Kidney epithelial cell (primary cell): ENCODE measurements at places on chromosomes 6 and 20. TPM values are rescaled to one million over a fixed set of nuclear protein-coding genes. Genes with fewer than 3 reads are reported as not detected.

Gene OR2W1
- total RNA-seq, result not detected in 2 replicates

Gene PLCB1
- total RNA-seq, result 2.7 and 5.1 TPM in 2 replicates

Gene TUBB2B
- total RNA-seq, result 287 and 316 TPM in 2 replicates

Gene PCSK2
- 0.04 and 0.21 TPM in 2 replicates for total RNA-seq

- no peak for DNase-seq
These were observed 100.6 kb downstream of the DCDC2 start for GRCh38 chr6:24257282-24257681.

GRCh38 chr6:41758641-41759035, 11.4 kb upstream of the PGC start:
- no peak for DNase-seq

DNA sequence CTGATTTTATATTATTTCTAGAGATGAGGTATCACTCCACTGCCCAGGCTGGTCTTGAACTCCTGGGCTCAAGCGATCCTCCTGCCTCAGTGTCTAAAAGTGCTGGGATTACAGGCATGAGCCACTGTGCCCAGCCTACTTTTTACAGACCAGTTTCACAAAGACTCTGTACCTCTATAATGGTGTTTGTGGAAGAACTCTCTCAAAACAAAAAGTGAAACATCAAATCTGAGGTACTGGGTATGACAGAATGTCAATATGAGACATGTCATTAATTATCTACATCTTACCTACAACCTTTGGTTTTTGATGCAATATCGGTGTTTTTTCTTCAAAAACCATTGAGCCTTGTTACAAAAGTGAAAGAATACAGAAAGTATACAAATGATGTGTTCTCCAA, 49.4 kb upstream of the MCM9 start:
- DNase-seq, result no peak

DNA sequence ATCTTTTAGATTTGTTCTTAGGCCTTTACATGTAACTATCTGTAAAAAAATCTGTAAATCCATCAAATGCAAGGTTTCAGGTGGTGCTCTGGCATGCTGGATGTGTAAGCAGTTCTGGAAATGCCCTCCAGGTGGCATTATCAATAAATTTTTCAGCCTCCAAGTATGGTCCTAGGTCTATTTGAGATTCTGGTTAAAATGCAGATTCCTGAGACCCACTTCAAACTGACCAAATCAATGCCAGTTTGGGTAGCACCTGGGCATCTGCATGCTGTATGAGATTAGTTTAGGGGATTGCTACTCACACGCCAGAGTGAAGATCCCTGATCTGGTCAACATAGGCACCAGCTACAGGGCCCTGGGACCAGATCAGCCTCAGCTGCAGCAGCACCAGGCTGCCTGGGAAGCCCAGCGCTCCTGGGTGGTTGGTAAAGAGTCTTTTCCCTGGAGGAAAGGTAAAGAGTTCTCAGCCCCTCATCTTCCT, 507.3 kb upstream of the CITED2 start:
- DNase-seq, result no peak

DNA sequence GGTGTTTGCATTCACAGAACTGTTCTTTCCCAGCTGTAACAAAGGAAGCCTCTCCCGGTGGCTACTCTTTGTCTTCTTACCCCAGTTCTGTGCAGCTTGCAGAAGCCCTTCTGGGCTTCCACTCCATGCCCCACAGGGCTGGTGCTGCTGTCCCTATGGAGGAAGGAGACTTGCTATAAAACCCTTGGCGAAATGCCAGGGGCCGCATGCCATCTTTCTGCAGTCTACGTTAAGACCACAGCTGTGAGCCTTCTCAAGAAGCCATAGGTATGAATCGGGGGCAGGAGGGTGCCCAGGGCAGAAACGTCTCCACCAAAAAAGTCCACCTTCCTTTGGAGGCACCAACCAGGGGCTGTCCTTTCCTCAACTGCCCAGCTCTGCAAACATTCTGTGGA, 60.7 kb downstream of the PRND start:
- DNase-seq, result no peak

DNA sequence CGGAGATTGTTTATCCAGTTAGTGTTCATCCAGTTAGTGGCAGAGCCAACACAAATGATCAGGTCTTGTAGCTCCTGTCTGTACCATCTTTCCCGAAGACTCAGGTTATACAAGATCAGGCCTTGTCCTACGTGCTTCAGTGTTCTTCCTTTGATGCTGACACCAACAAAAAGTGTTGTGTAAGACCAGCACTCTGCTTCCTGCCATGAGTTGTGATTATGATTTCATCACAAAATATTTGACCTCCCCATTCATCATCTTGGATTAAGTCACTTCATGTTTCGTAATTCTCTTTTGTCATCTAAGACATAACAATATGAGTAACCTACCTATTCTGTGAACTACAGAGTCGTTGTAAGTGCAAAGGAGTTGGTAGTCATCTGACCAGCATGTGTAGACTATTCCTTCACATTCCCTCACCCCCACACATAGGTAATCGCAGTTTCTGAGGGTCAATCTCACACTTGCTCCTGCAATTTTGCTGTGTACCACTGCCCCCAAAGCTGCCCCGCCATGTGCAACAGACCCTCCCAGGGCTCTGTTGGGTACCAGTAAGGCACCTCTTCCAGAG, 135.6 kb upstream of the SLC22A23 start:
- DNase-seq, result peak; percentile 45

DNA sequence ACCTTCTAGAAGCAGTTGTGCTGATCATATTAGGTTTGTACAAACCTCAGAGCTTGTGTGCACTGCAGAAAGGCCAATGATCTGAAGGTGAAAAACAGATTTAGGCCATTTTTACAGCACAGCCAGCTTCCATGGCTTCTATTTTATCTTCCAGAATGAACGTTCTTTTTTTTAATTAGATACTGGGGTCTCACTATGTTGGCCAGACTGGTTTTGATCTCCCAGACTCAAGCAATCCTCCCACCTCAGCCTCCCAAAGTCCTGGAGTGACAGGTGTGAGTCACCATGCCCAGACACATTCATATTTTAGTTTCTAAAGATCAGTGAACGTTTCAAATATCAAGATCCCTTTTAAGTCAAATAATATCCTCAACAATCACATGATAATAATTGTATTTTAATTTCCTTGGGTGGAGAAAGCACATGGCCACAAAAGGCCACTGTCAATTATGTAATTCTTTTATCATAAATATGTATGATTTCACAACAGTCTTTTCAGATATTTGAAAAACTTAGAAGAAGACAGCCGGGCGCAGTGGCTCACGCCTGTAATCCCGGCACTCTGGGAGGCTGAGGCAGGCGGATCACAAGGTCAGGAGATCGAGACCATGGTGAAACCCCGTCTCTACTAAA, 326.7 kb upstream of the JARID2 start:
- DNase-seq, result no peak

- DNase-seq, result no peak
These were observed 14.4 kb upstream of the SLC17A2 start for GRCh38 chr6:25944688-25945574.

- no peak for DNase-seq
These were observed 38.7 kb downstream of the LAMA4 start for GRCh38 chr6:112215488-112216284.

DNA sequence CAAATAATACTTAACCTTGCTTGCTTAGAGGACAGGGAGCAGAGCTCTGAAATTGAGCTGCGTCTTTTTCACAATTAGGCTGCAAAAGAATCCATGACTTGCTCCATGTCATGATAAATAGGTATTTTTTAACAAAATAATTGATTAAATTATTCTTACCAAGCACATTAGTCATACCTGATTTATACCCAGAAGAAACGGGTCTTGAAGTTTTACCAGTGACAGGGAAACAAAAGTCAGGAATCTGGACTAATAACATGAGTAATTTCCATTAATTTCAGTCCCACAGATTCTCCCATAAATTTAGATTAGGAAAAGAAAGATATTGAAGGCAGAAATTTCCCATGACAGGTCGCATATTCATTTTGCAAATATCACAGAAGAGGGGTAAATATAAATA, 85.0 kb upstream of the BMP5 start:
- DNase-seq, result no peak
